ENCODE measurements at places on chromosomes 12 and 14.
A peak's percentile ranks its signal among the peaks of the same experiment; 100 is the strongest.

DNA sequence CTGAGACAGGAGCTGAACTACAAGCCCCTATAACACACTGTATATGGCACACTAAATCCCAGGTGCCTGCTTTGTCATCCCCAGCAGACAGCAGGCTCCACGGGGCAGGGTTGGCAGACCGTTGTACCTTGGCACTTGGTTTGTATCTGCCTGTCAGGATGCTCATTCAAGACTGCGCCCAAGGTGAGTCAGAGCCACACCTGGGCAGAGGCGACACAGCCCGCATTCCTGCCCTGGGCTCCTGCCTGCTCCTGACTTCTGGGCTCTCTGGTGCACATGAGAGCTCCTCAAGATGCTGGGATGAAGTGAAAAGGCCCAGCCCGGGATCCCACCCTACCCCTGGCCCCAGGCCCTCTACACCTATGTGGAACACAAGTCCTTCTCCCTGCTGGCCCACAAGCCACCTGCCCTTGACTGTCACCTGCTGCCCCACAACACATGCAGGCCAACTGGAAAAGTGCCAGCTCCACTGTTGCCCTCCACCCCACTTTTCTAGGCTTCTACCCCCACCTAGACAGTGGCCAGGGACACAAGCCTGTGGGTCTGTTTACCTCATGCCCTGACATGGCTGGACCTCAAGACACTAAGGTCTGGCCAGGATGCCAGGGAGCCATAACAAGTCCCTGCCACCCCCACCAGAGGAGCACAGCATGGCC is 30.8 kb upstream of the PNMA1 start:
- peak; percentile 76 for DNase-seq

DNA sequence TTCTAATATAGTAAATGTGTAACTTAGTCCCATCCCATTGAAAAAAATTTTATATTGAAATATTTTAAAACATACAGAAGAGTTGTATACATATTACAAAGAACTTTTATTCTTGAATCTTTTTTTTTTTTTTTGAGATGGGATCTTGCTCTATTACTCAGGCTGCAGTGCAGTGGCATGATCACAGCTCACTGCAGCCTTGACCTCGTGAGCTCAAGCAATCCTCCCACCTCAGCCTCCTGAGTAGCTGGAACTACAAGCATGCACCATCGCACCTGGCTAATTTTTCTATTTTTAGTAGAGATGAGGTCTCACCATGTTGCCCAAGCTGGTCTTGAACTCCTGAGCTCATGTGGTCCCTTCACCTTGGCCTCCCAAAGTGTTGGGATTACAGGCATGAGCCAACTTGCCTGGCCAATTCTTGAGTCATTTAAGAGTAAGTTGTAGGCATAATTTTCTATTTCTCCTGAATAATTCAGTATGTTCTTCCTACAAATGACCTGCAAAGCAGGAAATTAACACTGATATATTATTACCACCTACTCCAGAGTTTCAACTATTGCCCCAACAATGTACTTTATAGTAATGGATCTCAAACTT is 153.0 kb upstream of the BMP4 start:
- DNase-seq = peak; percentile 54

- peak; percentile 47 for DNase-seq
Observed at GRCh38 chr12:4275016-4275869, 1.7 kb downstream of the CCND2 start.

DNA sequence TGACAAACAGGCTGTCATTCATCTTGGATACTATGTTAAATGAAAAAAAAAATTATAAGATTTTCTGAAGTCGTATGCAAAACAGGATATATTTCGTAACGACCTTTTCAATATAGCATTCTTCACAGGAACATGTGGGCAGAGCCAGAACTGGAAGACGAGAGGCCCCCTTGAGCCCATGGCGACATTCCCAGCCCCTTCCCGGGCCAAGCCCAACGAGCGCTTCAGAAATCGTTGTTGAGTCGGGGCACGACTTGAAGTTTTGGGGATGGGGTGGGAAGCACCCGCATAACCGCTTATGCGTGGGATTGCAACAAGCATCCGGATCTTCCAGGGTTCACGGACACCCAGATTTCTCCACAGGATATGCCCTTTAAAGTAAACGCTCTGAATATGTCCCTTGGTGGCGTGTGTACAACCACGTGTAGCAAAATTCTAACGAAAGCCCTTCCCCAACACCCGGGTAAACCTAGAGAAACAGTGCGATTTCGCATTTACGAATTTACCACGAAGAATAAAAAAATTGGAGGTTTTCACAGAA is 736 bp downstream of the C14orf39 start:
- DNase-seq = peak; percentile 14

DNA sequence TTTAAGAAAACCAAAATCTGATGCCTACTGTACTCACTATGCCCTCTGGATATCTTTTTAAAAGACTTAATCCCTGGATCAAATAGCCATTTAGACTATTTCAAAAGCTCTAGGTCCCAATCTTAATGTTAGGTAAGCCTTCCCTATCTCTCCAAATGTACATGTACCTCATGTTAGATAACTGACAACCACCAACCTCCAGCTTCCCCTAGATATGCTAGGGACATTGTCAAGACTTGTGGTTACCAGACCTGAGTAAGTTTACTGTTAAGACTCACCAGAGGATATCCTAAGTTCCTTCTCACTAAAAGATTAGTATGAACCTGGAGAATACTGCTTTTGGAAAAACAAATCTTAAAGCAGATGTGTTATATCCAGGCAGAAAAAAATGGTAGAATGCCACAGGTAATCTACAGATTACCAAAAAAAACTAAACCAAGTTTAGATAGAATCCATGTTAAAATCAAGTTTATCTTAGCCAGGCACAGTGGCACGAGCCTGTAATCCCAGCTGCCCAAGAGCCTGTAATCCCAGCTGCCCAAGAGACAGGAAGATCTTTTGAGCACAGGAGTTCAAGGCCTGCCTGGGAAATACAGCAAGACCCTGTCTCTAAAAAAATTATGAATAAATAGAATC is 9.7 kb downstream of the NAP1L1 start:
- DNase-seq = peak; percentile 8

GRCh38 chr12:47346251-47347019 is 266.7 kb upstream of the AMIGO2 start:
- no peak for DNase-seq

DNA sequence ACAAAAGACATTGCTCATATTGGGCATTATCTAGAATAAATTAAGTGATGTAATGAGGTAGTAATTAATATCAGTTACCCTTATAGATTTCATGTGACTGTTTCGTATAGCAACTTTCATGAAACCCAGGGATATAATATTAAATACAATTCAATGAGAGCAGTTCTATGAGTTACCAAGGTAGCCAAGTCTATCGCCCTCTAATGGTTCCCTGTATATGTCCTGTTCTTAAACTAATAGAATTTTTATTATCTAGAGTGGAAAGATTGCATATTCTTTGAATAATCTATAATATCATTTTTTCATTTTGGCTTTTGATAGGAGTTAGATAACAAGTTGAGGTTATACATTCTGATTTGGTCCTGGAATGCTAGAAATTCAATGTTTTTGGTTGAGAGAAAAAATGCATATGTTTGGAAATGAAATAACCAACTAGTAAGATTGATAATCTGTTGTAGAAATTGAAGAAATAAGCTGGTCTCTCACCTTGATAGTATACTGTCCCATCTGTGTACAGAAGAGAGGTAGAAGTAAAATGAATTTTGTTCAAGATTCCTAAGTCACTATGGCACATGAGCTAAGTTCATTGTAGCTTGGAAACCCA is 59.7 kb downstream of the SCFD1 start:
- peak; percentile 35 for DNase-seq

GRCh38 chr12:7769999-7770398 is 5.0 kb downstream of the NANOGNB start:
- no peak for DNase-seq

DNA sequence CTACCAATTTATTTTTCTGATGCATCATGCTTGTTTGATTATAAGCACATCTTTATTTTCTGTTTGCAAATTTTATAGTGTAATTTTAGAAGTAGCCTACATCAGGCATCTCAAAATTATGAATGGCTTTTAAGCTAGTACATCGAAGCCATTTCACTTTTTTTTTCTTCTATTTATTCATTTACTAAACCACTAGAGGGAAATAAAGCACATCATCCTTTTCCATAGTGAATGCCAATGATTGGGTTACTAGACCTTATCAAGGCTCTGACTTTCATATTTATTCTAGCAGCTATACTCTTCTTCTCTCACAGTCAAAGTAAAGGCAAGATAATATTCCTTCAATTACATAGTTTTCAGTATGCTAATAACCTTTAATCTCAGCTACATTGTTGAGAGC is 736.4 kb upstream of the LRFN5 start:
- no peak for DNase-seq

GRCh38 chr12:17928708-17929366 is 161.2 kb downstream of the RERGL start:
- DNase-seq = peak; percentile 91

GRCh38 chr12:66379616-66380015 is 77.3 kb downstream of the HELB start:
- DNase-seq = no peak

DNA sequence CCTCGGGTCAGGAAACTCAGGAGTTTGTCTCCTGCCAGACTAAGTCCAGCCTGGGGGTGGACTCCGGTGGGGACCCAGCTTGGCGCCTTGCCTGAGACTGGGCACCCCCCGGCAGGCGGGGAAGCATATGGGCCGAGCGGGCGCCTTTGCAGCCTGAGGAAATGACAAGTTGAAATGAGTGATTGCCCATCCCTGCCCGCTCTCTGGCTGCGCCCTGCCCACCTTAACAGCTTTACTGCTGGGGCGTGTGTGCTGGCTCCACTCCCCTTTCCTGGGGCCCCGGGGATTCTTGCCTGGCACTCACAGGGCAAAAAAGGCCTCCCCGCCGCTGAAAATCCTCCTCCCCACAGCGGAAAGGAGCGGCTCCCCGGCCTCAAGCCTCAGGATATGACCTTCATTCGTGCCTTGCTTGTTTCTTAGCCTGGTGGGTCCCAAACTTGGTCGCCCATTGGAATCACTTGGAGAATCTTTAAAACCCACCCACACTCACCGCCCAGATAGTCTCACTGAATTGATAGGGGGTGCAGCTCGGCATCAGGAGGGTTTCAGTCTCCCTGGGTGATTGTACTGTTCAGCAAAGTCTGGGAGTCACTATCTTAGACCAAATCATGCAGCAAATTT is 1.5 kb downstream of the RFLNA start:
- no peak for DNase-seq

- DNase-seq = no peak
Observed at GRCh38 chr14:92340071-92340470, 17.1 kb downstream of the SLC24A4 start.

- peak; percentile 42 for DNase-seq
Observed at GRCh38 chr14:44846232-44846824, 115.4 kb downstream of the KLHL28 start.

DNA sequence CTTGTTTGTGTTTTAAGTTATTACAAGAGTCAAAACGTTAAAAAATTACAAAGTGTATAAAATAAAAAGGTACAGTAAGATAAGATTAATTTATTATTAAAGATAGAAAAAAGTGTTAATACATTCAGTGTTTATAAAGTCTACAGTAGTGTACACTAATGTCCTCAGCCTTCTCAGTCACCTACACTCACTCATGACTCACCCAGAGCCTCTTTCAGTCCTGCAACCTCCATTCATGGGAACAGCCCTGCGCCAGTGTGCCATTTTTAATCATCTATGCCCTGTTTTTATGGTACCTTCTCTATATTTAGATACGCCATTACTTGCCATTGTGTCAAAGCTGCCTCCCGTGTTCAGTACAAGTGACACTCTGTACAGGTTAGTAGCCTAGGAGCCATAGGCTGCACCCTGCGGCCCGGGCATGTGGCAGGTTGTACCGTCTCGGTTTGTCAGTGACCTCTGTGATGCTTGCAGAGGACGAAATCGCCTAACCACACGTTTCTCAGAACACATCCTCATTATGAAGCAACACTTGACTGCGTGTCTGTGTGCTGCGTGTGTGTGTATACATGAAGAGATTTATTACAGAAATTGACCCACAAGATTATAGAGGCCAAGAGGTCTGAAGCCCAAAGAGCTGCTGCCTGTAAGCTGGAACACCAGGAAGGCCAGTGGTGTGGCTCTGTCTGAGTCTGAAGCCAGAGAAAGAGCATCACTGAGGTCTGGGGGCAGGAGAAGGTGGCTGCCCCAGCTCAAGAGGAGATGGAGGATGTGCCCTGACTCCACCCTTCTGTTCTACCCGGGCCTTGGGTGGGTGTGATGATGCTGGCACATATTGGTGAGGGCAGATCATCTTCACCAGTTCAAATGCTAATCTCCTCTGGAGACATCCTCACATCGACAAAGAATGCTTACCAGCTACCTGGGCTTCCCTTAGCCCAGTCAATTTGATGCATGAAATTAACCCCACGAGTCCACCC is 116.6 kb upstream of the C14orf180 start:
- DNase-seq = peak; percentile 27

- DNase-seq = no peak
Observed at GRCh38 chr12:102992297-102992696, 34.8 kb downstream of the ASCL1 start.

DNA sequence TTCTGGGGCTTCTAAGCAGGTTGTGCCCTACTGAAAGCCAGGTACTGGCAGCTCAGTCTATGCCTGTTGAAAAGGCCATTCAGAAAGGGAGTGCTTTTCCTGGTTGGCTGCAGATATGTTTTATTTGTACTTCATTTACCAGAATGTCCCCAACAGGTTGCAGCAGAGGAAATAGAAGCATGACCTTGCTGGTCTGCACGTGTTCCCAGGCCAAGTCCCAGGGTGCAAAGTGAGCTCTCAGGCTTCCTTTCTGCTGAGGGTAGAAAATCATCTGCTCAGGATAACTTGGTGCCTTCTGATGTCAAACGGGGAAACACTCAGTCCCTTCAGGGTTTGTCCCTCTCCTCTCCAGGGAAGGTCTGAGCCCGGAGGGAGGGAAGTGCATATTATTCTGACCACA is 356.4 kb downstream of the BCL11B start:
- no peak for DNase-seq

DNA sequence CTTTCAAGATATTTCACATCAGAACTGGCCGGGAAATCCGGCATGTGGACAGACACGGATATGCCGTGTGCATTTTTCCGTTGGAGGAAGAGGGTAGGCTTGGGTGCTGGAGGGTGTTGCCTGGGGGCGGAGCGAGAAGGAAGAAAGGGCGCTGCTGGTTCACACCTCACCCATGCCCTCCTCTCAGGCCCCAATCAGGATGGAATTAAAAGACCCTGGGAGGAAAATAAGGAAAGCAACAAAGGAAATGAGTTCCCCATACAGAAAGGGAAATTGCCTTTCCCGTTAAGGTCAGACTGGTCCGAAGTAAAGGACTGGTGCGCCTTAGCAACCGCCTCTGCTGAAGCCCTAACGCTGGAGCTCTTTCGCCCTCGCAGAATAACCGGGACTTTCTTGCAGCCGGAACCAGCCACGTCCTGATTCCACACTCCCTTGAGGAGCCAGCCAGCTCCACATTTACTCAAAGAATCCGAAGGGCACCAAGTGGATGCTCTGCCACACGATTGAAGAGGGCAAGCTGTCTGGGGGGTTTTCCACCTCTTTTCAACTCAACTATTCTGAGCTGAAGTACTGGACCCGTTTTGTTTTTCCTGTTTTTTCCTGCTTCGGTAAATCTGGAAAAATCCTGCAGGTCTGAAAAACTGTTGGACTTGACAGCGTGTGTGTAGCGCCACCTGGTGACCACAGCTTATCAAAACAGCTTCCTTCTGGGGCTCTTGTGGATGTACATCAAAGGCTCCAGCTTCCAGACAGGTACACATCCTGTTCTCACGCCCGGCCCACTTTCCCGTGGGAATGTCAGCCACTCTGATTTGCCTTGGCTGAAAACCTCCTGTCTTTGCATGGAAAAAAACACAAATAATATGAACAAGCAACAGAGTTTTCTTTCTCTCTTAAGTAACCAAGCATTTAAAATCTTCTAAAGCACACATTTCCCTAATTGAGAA is 37.6 kb upstream of the BCL2L14 start:
- DNase-seq = peak; percentile 82
